Articular chondrocyte of knee joint (primary cell): ENCODE measurements at places on chromosomes 2 and 18. TPM values are rescaled to one million over a fixed set of nuclear protein-coding genes. Genes with fewer than 3 reads are reported as not detected.

OSR1 gene
- total RNA-seq, result 45.6 and 50.9 TPM in 2 replicates

VWC2L gene
- not detected in 2 replicates for total RNA-seq

SLC9A2 gene
- total RNA-seq, result under 0.01 TPM in 1 of 2 replicates, not detected in the other

GATA6 gene
- 1.4 and 2.3 TPM in 2 replicates for total RNA-seq

SCTR gene
- not detected in 2 replicates for total RNA-seq

ACSL3 gene
- 112 and 122 TPM in 2 replicates for total RNA-seq

PNKD gene
- 18.7 and 19.5 TPM in 2 replicates for total RNA-seq

LIMS4 gene
- 0.76 TPM in 1 of 2 replicates, not detected in the other for total RNA-seq

ZSWIM2 gene
- under 0.01 TPM in 1 of 2 replicates, not detected in the other for total RNA-seq

ACOXL gene
- not detected in 2 replicates for total RNA-seq

FAM237A gene
- not detected in 2 replicates for total RNA-seq

DRC1 gene
- total RNA-seq, result 0.39 and 0.65 TPM in 2 replicates

DSC1 gene
- total RNA-seq, result under 0.01 TPM in 1 of 2 replicates, not detected in the other

SCN2A gene
- 1.0 and 3.6 TPM in 2 replicates for total RNA-seq
